ENCODE measurements at places on chromosomes 3 and 15.

GRCh38 chr3:127625821-127626220 lies 3.2 kb upstream of the PODXL2 start:
- no peak for DNase-seq

DNA sequence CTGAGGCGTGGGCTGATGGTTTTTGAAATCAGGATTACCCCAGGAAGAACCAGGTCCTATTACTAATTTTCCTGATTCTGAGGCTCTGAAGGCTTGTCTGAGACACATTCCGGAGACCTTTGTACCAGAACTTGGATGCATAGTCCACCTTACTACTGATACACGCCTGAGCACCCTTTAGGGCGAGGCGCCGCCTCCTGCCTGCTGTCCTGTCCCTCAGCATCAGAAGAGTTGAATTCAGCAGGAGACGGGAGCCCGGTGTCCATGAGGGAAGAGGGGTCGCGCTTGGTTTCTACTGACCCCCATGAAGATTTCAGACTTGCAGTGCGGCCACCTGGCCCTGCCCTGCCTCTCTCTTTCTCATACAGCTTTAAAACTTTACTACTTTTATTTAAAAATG lies 49.9 kb downstream of the KLF13 start:
- no peak for DNase-seq

- peak; percentile 59 for DNase-seq
These were observed 135.0 kb upstream of the UBE2E2 start for GRCh38 chr3:23068016-23068728.

GRCh38 chr15:68930268-68931022 lies at the start of gene SPESP1:
TSS of gene SPESP1 (plus strand) at chr15:68930525. CDS start at chr15:68930654, 129 bp downstream.
- peak; percentile 60 for DNase-seq

DNA sequence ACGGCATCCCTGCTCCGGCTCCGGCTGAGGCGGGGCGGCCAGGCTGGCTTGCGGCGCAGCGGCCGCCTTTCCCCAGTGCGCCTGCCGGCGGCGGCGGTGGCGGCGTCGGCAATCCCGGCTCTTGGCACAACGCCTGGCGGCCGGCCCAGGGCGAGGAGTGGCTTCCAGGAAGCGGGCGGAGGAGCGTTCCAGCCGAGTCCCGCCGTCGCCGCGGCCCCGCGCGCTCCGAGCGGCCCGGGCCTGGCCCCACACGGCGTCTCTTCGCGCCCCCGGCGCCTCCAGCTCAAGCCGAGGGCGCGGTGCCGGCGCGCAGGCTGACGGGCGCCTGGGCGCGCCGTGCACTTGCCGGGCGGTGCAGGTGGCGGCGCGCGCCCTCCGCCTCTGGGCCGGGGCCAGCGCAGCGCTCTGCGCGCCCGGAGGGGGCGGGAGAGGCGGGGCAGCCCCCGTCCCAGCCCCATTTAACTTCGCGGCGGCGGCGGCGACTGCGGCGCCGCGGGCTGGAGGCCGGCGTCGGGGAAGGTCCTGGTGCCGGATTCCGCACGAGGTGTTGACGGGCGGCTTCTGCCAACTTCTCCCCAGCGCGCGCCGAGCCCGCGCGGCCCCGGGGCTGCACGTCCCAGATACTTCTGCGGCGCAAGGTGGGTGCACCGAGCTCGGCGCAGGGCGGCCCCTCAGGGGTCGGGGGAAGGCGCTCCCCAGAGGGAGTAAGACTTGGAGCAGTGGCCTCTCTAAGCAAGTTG lies at the start of gene ADAMTSL3:
TSS of gene ADAMTSL3 (plus strand) at position 485 of the 740 bp plus-strand sequence. CDS start 1,639 bp downstream, outside the sequence.
- peak; percentile 82 for DNase-seq

DNA sequence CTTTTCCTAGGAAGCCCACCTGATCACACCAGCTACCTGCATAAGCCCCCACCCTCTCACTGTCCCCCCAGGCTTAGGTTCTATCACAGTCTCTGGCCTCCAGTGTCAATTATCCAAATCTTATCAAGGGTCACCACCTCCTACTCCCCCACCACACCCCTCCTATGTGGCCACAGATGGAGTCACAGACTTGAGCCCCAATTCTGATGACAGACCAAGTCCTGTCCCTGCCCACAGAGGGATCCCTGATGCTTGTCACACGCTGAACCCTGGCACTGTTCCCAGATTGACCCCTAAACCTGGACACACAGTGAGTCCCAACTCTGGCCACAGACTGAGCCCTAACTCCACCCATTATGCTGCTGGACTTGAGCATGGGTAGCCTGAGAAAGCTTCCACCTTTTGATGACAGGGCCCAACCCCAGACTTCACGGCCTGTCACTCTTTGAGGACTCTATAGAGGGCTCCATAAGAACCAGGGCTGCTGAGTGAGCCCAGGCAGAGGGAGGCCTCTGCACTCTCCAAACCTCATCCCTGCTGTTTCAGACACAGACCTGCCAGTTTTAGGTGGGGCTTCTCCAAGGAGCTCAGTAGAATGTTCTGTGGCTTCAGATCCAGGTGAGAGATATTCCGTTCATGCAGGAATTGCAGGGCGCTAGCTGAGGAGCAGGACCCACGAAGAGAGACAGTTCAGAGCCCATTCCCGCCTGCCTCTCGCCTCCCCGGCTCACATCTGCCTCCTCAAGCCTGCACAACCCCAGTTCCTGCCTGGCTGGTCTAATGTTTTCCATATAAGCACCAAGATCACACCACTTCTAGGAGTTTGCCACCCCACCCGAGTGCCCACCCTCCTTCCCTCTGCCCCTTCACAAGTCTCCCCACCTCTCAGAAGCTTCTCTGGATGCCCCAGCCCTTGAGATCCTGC lies 1.8 kb downstream of the ULK3 start:
- DNase-seq, result no peak

GRCh38 chr3:190449801-190450200 lies at the start of gene TMEM207:
TSS of gene TMEM207 (minus strand) at chr3:190449901. CDS start at chr3:190449809, 92 bp downstream.
- DNase-seq, result no peak

GRCh38 chr15:64864068-64864467 lies 22.4 kb downstream of the PLEKHO2 start:
- no peak for DNase-seq

DNA sequence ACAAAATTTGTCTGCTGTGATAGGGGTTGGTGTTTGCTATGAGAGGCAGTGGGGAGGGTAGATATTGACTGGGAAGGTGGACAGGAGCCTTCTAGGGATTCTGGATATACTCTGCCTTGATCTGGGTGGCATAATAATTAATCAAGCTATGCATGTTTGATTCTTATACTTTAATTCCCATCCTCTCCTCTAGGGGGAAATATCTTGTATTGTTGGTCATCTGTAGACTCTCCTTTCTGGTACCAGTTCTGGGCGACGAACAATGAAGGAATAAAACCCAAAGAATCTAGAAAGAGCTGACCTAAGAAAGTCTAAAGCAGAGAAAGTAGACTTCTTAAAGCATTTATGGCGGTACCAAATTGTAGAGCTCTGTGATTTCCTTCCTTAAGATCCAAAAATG lies 198.2 kb upstream of the STRIT1 start:
- no peak for DNase-seq

DNA sequence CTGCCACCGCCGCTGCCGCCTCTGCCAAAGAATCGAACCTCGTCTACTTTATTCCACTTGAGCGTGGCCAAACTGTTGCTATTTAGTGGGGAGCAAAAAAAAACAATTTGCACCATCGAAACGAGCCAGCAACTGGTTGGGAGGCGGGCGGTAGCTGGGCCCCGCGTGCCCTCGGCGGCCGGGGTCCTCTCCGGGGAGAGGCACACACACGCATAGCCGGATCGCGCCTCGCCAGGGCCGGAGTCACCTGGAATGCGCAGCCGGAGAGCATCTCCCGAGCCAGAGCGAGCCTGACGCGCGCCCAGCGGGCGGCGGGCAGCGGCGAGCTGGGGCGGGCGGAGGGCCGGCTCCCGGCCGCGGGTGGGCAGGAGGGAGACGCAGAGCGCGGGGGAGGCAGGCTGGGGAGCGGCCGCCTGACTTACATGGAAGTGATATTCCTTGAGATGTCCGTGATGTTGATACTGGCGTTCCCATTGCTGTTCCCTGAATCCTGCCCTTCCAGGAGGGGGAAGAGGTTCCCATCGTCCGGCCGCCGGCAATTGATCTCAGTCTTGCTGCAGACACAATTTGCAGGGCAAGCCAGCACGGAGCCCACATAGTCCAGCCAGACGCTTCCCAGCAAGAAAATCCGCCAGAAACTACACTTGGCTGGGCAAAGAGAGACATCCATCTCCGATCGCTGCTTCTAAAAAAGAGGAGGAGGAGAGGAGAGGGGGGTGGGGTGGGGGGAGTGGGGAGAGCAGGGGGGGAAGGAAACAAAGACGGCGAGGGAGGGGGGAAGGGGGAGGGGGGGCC lies 858 bp downstream of the NTRK3 start:
- peak; percentile 30 for DNase-seq

DNA sequence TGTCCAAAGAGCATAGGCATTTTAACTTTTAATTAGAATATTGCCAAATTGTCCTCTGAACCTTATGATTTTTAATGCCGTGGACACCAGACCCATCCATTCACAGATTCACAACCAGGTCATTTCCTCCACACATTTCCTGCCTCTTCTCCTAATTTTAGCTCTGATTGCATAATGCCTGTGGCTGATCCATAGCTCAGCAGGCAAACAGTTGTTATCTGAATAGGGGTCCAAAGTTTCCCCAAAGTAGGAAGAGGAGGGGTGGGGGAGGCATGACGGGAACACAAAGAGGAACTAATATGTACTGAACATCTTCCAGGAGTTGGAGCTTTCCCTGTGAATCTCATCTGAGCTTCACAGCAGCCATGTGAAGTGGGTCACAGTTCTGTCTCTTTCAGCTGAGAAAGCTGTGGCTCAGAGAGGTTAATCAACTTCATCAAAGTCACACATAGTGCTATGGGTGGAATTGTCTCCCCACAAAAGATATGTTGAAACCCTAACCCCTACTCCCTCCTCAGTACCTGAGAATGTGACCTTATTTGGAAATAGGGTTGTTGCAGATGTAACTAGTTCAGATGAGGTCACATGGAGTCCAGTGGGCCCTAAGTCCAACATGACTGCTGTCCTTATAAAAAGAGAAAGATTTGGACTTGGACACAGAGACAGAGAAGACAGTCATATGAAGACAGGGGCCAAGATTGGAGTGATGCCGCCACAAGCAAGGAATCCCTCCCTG lies 106.7 kb upstream of the AGBL1 start:
- DNase-seq, result no peak

- no peak for DNase-seq
These were observed 80.7 kb downstream of the NR1I2 start for GRCh38 chr3:119862616-119863015.

- no peak for DNase-seq
These were observed 210.3 kb downstream of the OPA1 start for GRCh38 chr3:193803288-193803687.

- DNase-seq, result no peak
These were observed 16.1 kb upstream of the STRIT1 start for GRCh38 chr3:155309581-155309980.

- DNase-seq, result peak; percentile 20
These were observed 502.1 kb upstream of the IL12A start for GRCh38 chr3:159486580-159486979.

GRCh38 chr3:89617706-89618105 lies 510.3 kb downstream of the EPHA3 start:
- no peak for DNase-seq

GRCh38 chr3:119751423-119751822 lies 30.5 kb upstream of the NR1I2 start:
- no peak for DNase-seq

DNA sequence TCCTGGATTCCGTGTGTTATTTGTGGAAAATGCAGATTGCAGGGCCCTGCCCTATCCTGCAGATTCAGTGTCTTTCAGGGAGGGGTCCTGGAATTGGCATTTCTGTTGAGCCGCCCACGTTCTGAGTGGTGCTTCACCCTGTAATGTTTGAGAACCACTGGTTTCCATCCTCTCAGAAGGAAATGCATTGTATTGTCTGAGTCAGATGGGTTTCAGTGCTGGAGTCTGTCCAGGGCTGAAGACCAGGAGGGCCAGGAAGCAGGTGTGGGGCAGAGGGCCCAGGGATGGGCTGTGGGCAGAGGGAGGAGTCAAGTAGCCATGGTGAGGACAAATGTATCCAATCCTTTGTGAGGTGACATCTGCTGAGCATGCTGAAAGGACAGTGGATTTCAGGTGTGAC lies 123.8 kb downstream of the SV2B start:
- DNase-seq, result peak; percentile 28

- DNase-seq, result peak; percentile 89
These were observed 5.2 kb downstream of the ANXA2 start for GRCh38 chr15:60392601-60392985.

- peak; percentile 79 for DNase-seq
These were observed 41.0 kb downstream of the BCL2L10 start for GRCh38 chr15:52071570-52071969.

- DNase-seq, result peak; percentile 47
These were observed 30.0 kb downstream of the CCNL1 start for GRCh38 chr3:157129803-157130466.

GRCh38 chr3:15324379-15324808 lies 8.0 kb downstream of the SH3BP5 start:
- no peak for DNase-seq

DNA sequence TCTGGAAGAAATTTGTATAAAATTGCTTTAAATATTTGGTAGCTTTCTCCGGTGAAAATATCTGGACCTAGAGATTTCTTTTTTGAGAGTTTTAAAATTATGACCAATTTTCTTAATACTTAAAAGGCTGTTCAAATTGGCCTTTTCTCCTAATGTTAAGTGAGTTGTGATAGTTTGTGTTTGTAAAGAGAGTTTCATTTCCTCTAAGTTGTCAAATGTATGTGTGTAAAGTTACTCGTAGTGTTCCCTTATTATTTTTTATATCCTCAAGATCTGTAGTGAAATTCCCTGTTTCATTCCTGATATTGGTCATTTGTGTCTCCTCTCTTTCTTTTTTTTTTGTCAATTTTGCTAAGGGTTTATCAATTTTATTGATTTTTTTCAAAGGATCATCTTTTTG lies 92.6 kb upstream of the CTNNB1 start:
- no peak for DNase-seq

DNA sequence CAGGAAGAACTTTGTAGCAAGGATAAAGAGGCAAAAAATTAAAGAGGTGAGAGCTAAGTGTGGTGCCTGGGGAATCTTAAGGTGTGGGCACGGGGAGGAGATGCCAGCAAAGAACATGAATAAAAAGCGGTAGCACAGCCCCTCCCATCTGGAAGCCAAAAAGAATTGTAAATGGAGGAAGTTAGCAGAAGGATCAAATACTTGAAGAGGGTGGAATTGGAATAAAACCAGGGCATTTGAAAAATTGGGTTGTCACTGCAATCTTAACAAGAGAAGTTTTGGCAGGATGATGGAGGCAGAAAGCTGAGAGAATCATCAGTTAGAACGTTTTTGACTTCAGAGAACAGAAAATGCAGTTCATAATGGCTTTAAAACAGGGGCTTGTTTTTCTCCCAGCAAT lies 2.4 kb downstream of the CCR2 start:
- DNase-seq, result no peak

GRCh38 chr3:76990606-76991005 lies 49.3 kb upstream of the ROBO2 start:
- DNase-seq, result peak; percentile 36

DNA sequence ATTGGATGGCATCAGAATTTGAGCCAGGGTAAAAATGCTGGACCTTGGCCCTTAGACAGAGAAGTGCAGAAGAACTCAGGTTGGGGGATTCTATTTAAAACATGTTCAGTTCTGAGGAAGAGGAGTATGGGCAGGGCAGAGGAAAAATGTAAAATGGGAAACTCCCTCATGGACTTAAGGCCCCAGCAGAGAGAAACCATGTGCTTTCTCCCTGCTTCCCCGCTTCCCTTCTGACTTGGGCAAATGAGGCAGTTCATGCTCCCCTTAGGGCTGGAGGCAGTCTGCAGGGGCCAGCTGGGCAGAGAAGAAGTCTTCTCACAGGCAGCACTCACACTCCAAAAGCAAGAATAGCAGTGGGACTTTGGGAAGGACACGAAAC lies 9.9 kb upstream of the NUDT16 start:
- no peak for DNase-seq

- peak; percentile 59 for DNase-seq
These were observed at the start of gene ALDH1A2 for GRCh38 chr15:58065445-58066041. TSS of gene ALDH1A2 (minus strand) at chr15:58065711. CDS start at chr15:58065650, 61 bp downstream.
